CD4-positive, alpha-beta T cell treated with Interleukin-17A for 1 hour (primary cell): ENCODE measurements at places on chromosomes 6 and 20.
A peak's percentile ranks its signal among the peaks of the same experiment; 100 is the strongest.

DNA sequence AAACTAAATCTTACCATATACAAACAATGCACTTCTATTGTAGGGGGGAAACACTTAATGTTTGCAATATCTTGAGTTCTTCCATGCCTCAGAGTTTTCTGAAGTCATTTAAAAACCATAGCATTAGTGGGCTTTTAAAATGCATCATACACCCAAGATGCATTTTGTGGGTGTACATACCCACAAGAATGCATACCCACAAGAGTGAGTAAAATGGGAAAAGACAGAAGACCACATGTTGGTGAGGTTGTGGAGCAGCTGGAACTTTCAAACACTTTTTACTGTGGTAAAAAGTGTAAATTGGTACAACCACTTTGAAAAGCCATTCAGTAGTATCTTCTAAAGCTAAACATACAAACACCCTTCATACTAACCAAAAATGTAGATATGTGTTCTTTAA, 57.5 kb downstream of the CYB5R4 start:
- DNase-seq: no peak

DNA sequence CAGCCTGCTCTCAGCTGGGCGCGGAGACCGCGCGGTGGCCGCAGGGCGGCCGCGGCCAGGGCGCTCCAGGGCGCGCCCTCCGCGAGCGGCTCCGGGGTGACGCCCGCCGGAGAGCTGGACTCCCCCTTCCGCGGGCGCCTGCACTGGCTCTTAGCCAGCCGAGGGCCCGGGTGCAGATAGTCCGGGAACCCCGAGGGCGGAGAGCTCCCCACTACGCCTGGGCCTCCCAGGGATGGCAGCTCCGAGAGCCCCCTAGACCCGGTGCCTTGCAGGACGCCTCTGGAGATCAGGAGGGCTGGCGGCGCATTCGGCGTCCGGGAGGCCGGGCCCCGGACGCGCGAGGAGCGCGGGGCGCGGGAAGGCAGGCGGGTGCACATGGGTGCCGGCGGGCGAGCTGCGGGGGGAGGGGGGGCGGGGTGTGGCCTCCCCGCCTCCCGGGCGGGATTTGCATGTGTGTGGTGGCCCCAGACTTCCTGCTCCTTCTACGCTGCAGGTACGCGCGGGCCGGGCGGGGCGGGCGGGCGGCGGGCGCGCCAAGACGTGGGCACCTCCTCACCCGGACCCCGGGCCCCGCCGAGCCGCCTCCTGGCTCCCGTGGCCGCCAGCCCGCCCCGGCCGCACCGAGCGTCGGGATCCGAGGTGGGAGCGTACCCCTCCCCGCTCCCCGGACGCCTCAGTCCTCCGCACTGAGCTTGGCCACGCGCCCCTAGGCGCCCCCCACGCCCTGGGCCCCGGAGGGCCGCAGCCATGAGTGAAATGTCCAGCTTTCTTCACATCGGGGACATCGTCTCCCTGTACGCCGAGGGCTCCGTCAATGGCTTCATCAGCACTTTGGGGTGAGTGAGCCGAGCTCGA, at the start of gene ITPR3:
Gene ITPR3 (plus strand): TSS at position 467 of the 855 bp plus-strand sequence. CDS start 281 bp downstream, at position 748.
- DNase-seq: peak; percentile 81

GRCh38 chr6:147806697-147807096, 298.2 kb downstream of the SAMD5 start:
- no peak for DNase-seq

GRCh38 chr20:20786428-20786827, 74.0 kb upstream of the RALGAPA2 start:
- peak; percentile 1 for DNase-seq

DNA sequence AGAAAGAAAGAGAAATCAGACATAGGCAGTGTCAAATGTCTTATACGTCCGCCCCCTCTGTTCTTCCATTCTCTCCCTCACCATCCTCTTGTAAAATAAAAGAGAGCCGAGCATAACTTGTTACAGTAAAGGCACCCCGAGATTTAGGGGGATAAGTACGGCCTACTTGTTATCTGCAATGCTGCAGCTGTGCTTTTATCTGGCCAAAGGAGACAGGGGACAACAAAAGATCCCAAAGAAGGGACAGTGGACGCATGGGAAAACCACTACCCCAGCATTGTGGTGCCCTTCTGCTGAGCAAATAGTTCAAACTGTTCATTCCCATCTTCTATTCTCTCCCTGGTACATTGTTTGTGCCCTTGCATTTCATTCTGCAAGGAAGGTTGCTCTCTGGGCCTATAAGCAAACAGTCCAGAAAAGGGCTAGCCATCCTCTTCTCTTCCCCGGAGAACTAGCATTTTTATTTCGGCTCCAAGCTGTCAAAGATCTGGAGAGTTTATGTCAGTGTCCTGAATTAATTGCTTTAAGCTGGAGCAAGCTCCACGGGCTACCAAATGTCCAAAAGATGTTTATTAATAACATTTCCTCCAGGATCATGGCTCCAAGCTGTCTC, 22.3 kb downstream of the FOXA2 start:
- DNase-seq: no peak

GRCh38 chr6:55913228-55914195, 38.1 kb upstream of the BMP5 start:
- no peak for DNase-seq

GRCh38 chr6:121158438-121158837, 175.8 kb downstream of the TBC1D32 start:
- no peak for DNase-seq

- DNase-seq: no peak
Observed at GRCh38 chr6:89073014-89073620, 7.4 kb upstream of the PNRC1 start.

GRCh38 chr20:40826699-40827098, 137.7 kb upstream of the MAFB start:
- DNase-seq: no peak

- DNase-seq: no peak
Observed at GRCh38 chr20:51037532-51038115, 14.7 kb upstream of the KCNG1 start.

DNA sequence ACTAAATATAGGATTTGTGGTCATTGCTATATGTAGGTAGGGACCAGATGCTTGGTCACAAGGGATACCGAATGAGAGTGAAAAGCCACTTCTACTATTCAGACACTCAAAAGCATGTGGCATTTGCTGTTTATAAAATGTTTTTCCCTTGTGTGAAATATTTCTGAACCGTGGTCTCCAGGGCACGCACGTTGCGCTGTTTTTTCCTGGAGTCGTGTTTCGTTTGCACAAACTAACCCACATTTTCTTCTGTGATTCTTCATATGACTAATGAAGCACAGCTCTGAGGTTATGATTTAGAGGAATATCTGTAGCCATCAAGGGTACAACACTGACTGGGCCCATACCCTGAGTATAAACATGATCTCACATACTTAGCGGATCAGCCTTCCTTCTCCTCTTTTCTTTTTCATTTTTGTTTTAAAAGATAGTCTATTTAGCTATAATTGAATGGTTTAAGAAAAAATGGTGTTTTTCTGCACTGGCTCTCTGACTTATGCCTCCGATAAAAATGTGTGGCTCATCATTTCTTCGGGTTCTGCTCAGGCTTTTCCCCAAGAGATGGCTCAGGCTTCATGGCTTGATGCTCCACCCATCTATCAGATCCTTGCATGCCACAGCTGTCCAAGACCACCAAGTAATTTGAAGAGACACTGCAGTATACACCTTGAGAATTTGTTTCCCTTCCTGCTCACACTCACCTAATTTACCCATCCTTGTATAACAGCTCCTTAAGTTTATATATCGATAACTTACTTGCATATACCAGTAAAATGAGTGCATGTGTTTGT, 59.9 kb upstream of the HBS1L start:
- no peak for DNase-seq

GRCh38 chr6:89009624-89010059, 46.2 kb upstream of the RNGTT start:
- no peak for DNase-seq

DNA sequence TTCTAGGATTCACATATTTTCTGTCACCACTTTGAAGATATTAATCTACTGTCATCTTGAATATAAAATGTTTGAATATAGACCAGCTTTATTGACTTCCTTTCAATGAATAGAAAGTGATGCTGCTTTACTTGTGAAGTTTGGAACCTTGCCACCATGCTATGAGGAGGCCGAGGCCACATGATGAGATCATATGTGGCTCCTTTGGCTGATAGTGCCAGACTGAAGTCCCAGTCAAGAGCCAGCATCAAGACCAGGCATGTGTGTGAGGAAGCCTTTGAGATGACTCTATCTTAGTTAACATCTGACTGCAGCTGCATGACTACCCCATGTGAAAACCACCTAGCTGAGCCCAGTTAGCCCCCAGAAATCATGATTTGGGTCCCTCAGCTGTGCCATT, 169.5 kb downstream of the OTOR start:
- DNase-seq: no peak

DNA sequence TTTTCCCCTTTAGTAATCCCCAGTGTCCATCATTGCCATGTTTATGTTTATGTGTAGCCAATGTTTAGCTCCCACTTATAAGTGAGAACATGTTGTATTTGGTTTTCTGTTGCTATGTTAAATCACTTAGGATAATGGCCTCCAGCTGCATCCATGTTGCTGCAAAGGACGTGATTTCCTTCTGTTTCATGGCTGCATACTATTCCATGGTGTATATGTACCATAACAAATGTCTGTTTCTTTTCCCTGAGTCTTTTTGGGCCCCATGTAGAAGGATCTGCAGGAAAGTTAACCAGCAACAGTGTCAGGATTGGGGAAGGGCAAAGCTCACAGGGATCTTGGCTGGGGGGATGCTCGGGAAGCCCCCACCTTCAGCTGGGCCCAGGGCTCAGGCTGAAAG, 64.3 kb upstream of the SULF2 start:
- DNase-seq: no peak

- no peak for DNase-seq
Observed at GRCh38 chr6:154502553-154502952, 7.9 kb downstream of the CNKSR3 start.

- no peak for DNase-seq
Observed at GRCh38 chr6:44734886-44735629, 347.6 kb downstream of the CDC5L start.

- no peak for DNase-seq
Observed at GRCh38 chr20:41382791-41383305, 16.2 kb upstream of the EMILIN3 start.

DNA sequence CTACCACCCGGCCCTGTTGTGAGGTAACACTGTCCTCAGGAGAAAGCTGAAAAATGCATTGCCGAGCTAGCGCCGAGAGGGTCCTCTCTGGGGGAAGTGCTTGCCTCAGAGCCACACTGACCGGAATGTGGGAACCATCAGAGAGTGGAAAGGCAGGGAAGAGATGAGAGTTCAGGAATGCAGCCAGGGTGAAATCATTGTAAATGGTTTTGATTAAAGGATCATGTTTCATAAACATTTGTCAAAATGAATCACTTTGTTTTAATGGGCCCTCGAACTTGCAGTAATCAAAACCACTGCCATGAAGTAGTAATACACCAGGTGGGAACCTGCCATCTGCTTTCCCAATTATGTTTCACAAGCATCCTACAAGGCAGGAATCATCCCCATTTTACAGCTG, 16.9 kb upstream of the IL17F start:
- no peak for DNase-seq

DNA sequence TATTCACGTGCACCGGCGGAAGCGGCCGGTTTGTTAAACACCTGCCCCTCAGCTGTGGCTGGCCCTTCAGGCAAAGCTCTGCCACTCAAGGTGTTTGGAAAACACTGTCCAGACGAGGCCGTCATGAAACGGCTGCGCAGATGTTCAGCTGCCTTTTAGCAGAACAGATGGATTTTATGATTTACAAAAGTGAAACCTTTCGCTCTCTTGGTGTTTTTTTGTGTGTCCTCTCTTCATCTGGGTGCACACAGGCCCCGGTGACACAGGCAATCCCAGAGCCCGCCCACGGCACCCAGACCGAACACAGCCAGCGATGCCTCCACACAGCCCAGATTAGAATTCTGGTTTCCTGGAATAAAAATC, 397.0 kb downstream of the SMOC2 start:
- no peak for DNase-seq

DNA sequence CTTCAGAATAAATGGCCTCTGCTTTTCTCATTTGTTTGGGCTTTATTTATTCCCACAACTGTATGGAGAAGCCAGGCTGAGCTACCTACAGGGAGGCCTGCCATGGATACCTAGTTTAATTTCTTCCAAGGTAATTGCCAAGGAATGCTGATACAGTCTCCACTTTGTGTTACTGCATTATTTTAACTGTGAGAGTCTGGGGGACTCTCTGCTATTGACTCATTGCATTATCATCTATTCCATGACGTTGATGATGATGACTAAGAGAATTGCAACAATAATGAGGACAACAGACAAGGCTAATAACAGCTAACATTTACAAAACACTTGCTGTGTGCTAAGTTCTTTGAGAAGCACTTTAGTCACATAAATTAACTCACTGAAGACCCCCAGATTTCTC, 88.3 kb upstream of the COL21A1 start:
- no peak for DNase-seq

GRCh38 chr6:157646012-157646411, 177.0 kb upstream of the SNX9 start:
- DNase-seq: no peak

- DNase-seq: no peak
Observed at GRCh38 chr6:41586252-41587007, 40.2 kb downstream of the FOXP4 start.

DNA sequence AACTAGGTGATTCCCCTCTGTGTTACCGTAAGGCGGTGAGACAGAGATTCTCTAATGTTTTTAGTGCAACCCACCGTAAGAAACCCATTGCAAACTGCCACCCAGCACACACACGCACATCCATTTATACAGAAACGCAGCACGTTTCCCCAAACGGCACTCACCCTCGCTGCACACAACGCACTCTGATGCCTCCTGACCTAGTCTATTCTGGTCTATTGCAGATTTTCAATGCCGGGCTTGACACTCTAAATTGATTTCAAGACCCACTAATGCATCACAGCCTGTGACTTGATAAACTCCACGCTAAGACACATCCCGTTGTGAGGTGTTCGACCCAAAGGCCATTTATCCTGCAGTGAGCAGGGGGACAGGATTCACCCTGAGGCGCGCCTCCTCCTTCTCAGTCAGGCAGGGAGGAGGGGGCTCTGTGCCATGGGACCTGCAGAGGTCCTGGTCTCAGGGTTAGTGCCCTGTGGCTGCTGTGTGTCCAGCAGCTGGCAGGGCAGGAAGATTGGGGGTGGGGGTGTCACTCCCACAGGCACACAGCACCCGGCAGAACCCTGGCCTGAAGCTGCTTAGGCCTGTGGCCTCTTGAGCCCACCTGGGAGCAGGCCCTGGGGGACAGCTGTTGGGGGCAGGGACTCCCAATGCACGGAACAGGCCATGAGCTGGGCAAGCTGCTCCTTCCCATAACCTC, 335.6 kb downstream of the PREX1 start:
- no peak for DNase-seq
